HFFc6 (cell line): ENCODE measurements at places on chromosomes 7 and 10. TPM values are rescaled to one million over a fixed set of nuclear protein-coding genes. Genes with fewer than 3 reads are reported as not detected.
A peak's percentile ranks its signal among the peaks of the same experiment; 100 is the strongest.

- H3K4me1 ChIP-seq: peaks cover 30% of the 10 kb centered on the region
- H3K36me3 ChIP-seq: peaks cover 5% of the 10 kb centered on the region; the same call in 1 of the 2 replicates
- H3K27me3 ChIP-seq: peaks cover 2% of the 10 kb centered on the region
- H3K27ac ChIP-seq: no peak overlapping the region
- no peak overlapping the region for H3K4me3 ChIP-seq
These were observed 50.9 kb downstream of the CUX1 start for GRCh38 chr7:101868191-101868950.

DNA sequence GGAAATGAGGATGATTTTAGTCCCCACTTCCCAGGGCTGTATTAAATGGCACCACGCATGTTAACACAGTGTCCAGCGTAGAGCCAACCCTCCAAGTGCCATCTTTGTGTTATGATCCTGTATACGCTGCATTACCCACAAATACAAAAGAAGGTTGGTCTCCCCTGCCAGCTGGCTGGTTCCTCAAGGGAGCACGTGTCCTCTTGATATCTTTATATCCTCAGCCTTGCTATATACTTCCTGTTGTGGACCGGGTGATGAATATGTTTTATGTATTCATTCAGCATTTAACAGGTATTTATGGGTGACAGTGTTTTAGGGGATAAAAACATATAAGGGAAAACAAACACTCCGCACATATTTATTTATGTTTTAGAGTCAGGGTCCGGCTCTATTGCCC is 23.2 kb upstream of the PRRT4 start:
- H3K36me3 ChIP-seq: no peaks in the 10 kb centered on the region
- no peak overlapping the region for H3K27ac ChIP-seq
- no peak for DNase-seq
- H3K27me3 ChIP-seq: peaks cover 12% of the 10 kb centered on the region
- H3K4me3 ChIP-seq: no peak overlapping the region

- no peaks in the 10 kb centered on the region; the same call in 1 of the 2 replicates for H3K27me3 ChIP-seq
- no peak overlapping the region for H3K27ac ChIP-seq
- DNase-seq: no peak
These were observed 319.5 kb downstream of the DNAJB6 start for GRCh38 chr7:157656195-157656769.

DNA sequence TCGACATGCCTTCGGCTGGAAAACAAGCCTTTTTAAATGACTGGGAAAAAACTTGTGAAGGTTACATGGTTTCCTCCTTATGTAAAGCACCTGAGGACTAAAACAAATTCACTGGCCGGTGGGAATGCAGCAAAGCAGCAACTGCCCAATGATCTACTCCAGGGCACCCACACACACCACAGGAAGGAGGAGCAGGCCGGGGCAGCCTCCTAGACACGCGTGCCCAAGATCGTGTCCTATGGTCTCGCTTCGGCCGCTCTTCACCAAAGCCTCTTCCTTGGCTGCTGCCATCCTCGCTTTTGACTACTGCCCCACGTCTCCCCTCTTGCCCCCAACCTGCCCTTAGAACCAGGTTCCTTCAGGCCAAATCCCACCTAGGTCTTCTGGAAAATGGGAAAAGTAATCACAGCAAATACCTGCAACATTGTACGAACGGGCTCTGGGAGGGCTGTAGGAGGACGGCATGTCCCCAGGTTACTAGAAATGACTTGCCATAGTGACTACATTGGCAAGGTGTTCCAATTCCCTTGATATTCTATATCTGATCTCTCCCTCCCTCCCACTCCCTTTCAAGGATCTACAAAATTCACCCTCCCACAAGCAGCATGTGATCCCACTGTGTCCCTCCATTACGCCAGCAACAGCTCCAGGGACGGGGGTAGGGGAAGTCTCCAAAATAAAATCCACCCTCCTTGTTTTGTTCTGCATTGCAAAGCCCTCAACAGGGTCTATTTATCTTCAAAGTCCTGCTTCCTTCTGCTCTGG is 84.9 kb downstream of the RNF216 start:
- H3K27ac ChIP-seq: peak overlapping the region; percentile 89
- H3K4me1 ChIP-seq: peaks cover 79% of the 10 kb centered on the region
- no peak overlapping the region for H3K4me3 ChIP-seq

- H3K4me1 ChIP-seq: peaks cover 14% of the 10 kb centered on the region
- peaks cover 23% of the 10 kb centered on the region for H3K36me3 ChIP-seq
- H3K27me3 ChIP-seq: no peaks in the 10 kb centered on the region
- no peak overlapping the region for H3K4me3 ChIP-seq
These were observed 75.5 kb upstream of the CAPZA2 start for GRCh38 chr7:116786791-116787443.

GRCh38 chr7:30671793-30672465 is 10.3 kb downstream of the CRHR2 start:
- DNase-seq: peak; percentile 41
- peaks cover 21% of the 10 kb centered on the region for H3K27me3 ChIP-seq
- no peaks in the 10 kb centered on the region for H3K36me3 ChIP-seq

GRCh38 chr7:30752979-30753378 is 1.0 kb downstream of the INMT start:
- no peaks in the 10 kb centered on the region; the same call in 1 of the 2 replicates for H3K36me3 ChIP-seq
- H3K4me1 ChIP-seq: peaks cover 17% of the 10 kb centered on the region

DNA sequence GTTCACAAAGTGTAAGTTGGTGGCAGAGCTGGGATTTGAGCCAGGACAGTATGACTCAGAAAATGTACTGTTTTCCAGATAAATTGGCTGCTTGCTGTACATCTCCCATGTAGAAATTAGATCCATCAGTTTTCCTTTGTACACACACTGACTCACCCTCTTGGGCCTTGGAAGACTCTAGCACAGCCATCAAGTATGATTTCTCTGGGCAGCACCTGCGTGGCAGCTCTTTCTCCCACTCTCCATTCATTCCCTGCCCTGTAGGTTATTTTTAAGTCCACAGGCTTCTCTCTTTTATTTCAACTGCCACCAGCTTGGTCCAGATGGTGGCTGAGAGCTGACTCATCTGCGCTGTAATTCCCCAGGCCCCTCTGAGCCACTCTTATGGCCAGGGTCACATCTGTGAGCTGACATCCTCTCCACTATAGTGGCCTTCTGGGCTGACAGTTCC is 28.3 kb upstream of the SDK1 start:
- no peak overlapping the region for H3K4me3 ChIP-seq
- no peaks in the 10 kb centered on the region for H3K4me1 ChIP-seq
- no peak for DNase-seq
- H3K27ac ChIP-seq: no peak overlapping the region
- no peaks in the 10 kb centered on the region for H3K27me3 ChIP-seq
- H3K36me3 ChIP-seq: no peaks in the 10 kb centered on the region; the same call in 1 of the 2 replicates

- H3K27ac ChIP-seq: peak overlapping the region; percentile 42; the same call in 1 of the 2 replicates
- no peaks in the 10 kb centered on the region for H3K36me3 ChIP-seq
- no peak overlapping the region for H3K4me3 ChIP-seq
- H3K4me1 ChIP-seq: peaks cover 14% of the 10 kb centered on the region
- peaks cover 2% of the 10 kb centered on the region; the same call in 1 of the 2 replicates for H3K27me3 ChIP-seq
These were observed 3.5 kb upstream of the NACAD start for GRCh38 chr7:45092100-45092930.

- peak; percentile 2 for DNase-seq
- H3K4me1 ChIP-seq: no peaks in the 10 kb centered on the region
- H3K27me3 ChIP-seq: peaks cover 1% of the 10 kb centered on the region; the same call in 1 of the 2 replicates
- H3K36me3 ChIP-seq: no peaks in the 10 kb centered on the region
These were observed 29.5 kb downstream of the CTNNA3 start for GRCh38 chr10:67666416-67667034.

DNA sequence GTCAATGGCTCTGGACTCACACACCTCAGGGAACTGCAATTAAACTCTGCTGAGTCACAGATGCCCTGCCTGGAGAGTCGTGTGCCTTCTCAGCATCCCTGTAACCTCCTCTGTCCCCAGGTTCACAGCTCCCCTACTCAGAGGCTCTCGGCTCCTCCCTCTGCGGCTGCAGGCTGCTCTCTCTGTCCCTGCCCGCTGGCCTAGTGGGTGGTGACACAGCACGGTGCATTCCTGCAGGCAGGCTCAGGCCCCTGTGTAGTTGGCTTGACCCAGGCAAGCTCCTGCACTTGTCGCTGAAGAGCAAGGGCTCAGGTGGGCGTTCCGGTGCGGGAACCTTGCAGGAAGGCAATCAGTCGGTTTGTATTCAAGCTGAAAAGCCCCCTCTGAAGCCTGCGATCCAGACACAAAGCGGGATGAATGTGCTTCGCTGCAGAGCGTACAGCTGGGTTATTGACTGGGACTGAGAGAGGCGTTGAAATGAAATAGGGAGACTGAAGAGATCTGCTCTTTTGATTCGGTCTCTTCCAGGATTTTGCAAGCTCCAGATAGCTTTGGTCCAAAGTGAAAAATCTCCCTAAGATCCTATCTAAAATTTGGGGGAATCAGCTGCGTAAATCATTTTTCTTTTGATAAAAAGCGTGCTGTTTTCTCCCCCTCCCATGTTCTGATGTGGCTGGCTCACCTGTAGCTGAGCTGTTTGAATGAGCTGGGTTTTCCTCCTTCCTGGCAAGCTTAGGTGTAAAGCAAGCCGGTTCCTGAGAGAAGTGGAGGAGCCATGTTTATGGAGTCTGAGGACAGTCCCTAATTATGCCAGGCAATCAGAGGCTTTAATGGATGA is 208.7 kb upstream of the PHYHIPL start:
- no peak overlapping the region for H3K4me3 ChIP-seq
- no peak overlapping the region for H3K27ac ChIP-seq

DNA sequence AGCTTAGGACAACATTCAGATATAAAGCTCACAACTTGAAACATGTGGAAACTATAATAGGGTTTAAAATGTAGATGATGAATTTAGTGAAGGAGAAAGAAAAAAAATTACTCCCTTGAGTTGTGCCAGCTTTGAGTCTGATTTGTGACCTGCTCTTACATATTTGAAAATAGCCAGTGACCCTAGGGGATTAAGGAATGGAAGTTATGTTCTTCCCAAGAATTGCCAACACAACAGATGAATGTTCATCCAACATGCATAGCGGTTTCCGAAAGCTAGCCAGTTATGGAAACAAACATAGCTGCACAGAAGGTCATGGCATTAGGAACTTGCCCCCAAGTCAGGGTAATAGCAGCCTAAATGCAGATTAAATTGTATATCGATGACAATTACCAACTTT is 10.8 kb downstream of the TMEM196 start:
- H3K27ac ChIP-seq: no peak overlapping the region
- no peaks in the 10 kb centered on the region for H3K36me3 ChIP-seq

- peaks cover 35% of the 10 kb centered on the region for H3K4me1 ChIP-seq
- H3K4me3 ChIP-seq: no peak overlapping the region
These were observed 76.4 kb upstream of the MAGI2 start for GRCh38 chr7:79529881-79530235.

DNA sequence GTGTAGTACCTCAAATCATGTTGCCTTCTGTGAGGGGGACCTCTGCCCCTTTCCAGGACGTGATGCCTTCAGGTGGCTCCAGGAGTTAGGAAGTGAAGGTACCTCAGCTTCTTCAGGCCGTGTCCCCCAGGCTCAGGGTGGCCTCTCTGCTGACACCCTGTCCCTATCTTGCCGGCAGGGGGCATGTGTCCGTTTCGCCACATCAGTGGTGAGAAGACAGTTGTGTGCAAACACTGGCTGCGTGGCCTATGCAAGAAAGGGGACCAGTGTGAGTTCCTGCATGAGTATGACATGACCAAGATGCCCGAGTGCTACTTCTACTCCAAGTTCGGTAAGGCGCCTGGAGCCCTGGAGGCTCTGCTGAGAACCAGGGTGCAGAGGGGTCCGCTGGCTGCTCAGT is 9.2 kb downstream of the CPSF4 start:
- H3K27me3 ChIP-seq: no peaks in the 10 kb centered on the region
- H3K36me3 ChIP-seq: peaks cover 28% of the 10 kb centered on the region
- H3K4me1 ChIP-seq: no peaks in the 10 kb centered on the region
- H3K27ac ChIP-seq: no peak overlapping the region
- DNase-seq: no peak

Gene ITIH5
- not detected in 2 replicates for total RNA-seq

Gene CLEC5A
- total RNA-seq: not detected in 3 replicates

Gene TACR2
- total RNA-seq: not detected in 3 replicates

Gene CRTAC1
- total RNA-seq: not detected in 3 replicates

Gene CHAT
- not detected in 3 replicates for total RNA-seq

Gene RARRES2
- 0.28 TPM in 1 of 3 replicates, not detected in the others for total RNA-seq

Gene RSPH10B
- total RNA-seq: 0.24 TPM in 1 of 3 replicates, not detected in the others

Gene OR2A1
- not detected in 3 replicates for total RNA-seq

Gene TMEM273
- total RNA-seq: not detected in 3 replicates

Gene EGR2
- total RNA-seq: 0.25 to 0.42 TPM (median 0.29 TPM) in 3 replicates

Gene GARIN1A
- 1.1 to 1.5 TPM (median 1.3 TPM) in 3 replicates for total RNA-seq

Gene HDAC9
- 12.4 and 30.0 TPM in 2 replicates for total RNA-seq
